ENCODE measurements at places on chromosomes 1 and 21. TPM values are rescaled to one million over a fixed set of nuclear protein-coding genes. Genes with fewer than 3 reads are reported as not detected.

Gene OR6K3
- total RNA-seq = not detected

Gene LEFTY1
- total RNA-seq = not detected

Gene SPRR2G
- total RNA-seq = not detected

Gene GREM2
- total RNA-seq = 5.0 TPM

Gene KIF17
- 4.5 TPM for total RNA-seq

Gene GPR25
- total RNA-seq = not detected

Gene FALEC
- total RNA-seq = not detected

Gene LCE1F
- not detected for total RNA-seq
